ENCODE measurements at places on chromosomes 4 and X.

DNA sequence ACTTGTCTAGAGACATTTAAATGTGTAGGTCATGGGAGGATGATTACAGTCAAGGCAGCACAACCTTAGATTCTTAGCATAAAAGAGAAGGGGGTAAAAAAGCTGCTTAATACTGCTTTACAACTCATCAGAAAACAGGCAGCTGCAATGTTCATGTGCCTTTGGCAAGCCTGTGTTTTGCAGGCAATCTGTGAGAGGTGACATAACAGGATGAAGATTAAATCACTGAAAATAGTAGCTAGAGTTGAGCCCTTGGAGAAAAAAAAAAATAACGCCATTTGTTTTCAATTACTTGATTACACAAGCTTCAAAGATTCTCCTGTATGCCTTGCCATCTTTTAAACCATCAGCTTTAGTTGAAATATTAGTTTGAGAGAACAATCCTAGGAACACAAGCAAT lies 847.6 kb upstream of the LCORL start:
- DNase-seq, result no peak

DNA sequence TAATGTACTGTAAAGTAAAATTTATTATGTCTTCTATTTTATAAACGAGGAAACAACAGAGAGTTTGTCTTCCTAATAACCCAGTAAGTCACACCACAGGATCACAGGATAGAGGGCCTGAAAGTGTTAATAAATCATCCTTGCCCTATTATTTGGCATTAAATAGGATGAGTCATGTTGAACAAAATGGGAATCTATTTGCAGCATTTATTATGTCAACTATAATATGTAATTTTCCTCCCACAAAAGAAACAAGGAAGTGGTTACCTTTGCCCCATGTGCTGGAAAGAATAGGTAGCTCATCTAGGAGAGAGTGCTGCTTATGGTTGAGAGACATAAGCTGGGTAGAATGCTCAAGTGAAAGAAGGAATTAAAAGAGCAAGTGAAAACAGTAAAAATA lies 237.6 kb upstream of the NDST3 start:
- no peak for DNase-seq

- no peak for DNase-seq
Observed at GRCh38 chrX:149541521-149542047, 772 bp downstream of the EOLA1 start.

DNA sequence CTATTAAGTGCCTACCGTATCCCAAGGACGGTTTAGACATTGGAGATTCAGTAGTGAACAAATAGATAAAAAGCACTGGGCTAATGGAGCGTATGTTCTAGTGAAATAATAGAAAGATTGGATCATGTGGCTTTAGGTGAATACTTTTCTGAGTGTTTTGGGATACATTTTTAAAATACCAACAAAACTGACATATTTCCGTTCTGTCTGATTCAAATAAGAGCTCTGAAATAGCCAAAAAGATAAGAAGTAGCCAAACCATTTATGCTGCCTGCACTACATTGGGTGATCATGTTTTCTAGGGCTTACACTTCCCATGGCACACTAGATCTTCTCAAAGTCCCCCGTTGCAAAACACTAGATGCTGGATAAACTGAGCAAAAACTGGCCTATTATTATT lies 14.2 kb downstream of the IGFBP7 start:
- no peak for DNase-seq

- DNase-seq, result no peak
Observed at GRCh38 chr4:109690690-109691410, 12.4 kb downstream of the CASP6 start.

GRCh38 chrX:53048169-53049126 lies at the start of gene GPR173:
Gene GPR173 (plus strand): TSS chrX:53048789. CDS start chrX:53076622, 27,833 bp downstream.
- DNase-seq, result no peak

GRCh38 chr4:91684955-91685354 lies 618.8 kb upstream of the GRID2 start:
- DNase-seq, result no peak

DNA sequence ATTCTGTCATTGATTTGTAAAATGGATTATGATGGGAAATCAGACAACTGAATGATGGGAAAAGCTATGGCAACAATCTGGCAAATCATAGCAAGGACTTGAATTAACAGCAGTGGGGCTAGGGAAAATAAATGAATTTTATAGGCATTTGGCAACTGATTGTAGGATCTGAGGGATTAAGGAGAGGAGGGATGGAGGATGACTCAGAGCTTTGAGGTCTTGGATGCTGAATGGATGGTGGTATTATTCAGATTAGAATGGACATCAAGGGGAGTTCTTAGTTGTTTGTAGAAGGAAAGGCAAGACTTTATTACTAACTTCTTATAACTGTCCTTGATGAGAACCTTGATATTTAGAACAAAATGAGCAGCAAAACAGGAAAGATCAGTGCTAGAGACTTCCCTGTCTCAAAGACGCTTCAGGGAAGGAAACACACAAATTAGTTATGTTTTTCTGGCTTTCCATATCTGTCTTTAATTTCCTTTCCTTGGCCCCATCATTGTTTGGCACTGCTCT lies 51.4 kb upstream of the HHIP start:
- DNase-seq, result no peak

GRCh38 chr4:2946812-2947600 lies 16.2 kb downstream of the NOP14 start:
- DNase-seq, result no peak

DNA sequence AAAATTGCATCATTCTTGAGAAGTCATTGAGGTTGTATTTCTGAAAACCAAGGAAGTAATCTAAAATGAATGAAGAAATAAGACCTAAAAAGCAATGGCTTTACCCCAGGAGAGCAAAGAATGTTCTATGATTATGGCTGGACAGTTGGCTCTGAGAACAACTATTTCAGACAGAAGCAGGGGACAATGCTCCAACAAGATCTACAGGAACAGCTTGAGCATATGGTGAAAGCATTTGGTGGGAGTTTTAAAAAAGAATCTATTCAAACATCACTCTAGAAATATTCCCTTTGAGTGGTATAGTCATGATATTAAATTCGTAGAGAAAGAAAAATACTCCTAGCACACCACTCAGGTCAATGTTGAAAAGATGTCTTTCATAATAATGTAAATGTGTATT lies 26.7 kb downstream of the DYNLT3 start:
- DNase-seq, result no peak

DNA sequence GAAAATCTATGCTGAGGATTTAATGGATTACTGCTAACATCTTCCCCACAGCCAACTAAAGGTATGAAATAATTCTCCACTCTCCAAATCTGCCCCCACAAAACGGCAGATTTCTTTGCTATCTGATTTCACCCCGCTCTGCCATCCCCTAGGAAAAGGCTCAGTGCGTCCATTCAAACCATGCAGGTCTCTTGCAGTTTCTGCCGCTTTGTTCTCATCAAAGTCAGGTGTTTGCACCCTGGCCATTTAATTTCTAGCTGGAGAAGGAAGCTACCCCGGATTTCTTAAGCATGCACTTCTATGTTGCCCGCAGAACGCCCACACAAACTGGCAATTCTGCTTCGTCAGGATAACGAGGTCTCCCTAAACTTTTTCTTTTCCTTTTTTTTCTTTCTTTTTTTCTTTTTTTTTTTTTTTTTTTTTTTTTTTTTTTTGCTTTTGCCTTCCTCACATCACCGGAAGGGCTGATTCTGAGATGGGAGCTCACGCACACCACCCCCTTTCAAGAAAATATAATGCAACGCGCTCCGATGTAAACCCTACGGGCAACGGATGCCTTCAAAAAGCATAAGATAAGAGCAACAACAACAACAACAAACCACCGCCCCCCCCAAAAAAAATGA lies 3.3 kb downstream of the NLGN4X start:
- no peak for DNase-seq

All from activated T-cell treated with anti-CD3 and anti-CD28 coated beads, Interleukin-2, amount 50 U/mL, for 1 hour (primary cell).